ENCODE measurements at places on chromosomes 1 and 21. TPM values are rescaled to one million over a fixed set of nuclear protein-coding genes. Genes with fewer than 3 reads are reported as not detected.

Gene HEYL
- 3.8 TPM for total RNA-seq

Gene TMPRSS2
- 87.0 TPM for total RNA-seq

Gene CD1B
- not detected for total RNA-seq

Gene METTL25B
- total RNA-seq, result 32.1 TPM

Gene FCN3
- 660 TPM for total RNA-seq

Gene NEK2
- 0.33 TPM for total RNA-seq

Gene KCNA2
- total RNA-seq, result 0.77 TPM

Gene KCNJ6
- total RNA-seq, result 0.15 TPM

Gene NTMT2
- total RNA-seq, result not detected

Gene ZBTB17
- 36.3 TPM for total RNA-seq

Gene OR2L3
- not detected for total RNA-seq

Gene PRDM16
- 25.5 TPM for total RNA-seq

Gene SYPL2
- total RNA-seq, result 3.1 TPM
